Ascending aorta (tissue), 2 donors: ENCODE measurements at places on chromosomes 4 and X. TPM values are rescaled to one million over a fixed set of nuclear protein-coding genes. Genes with fewer than 3 reads are reported as not detected.

- no peak overlapping the region for H3K27ac ChIP-seq
- H3K4me3 ChIP-seq = no peak overlapping the region
- no peaks in the 10 kb centered on the region for H3K4me1 ChIP-seq
- no peaks in the 10 kb centered on the region for H3K27me3 ChIP-seq
Observed at GRCh38 chr4:108502356-108502755, 118.0 kb upstream of the RPL34 start.

LUZP4 gene
- not detected for total RNA-seq

- H3K4me1 ChIP-seq = no peaks in the 10 kb centered on the region
- no peak overlapping the region for H3K4me3 ChIP-seq
- no peaks in the 10 kb centered on the region for H3K36me3 ChIP-seq
- no peak for DNase-seq
- no peak overlapping the region for H3K27ac ChIP-seq
Observed at GRCh38 chrX:148024425-148025148, 43.5 kb downstream of the FMR1NB start.

MAGEA2B gene
- total RNA-seq = not detected

- peak; percentile 87 for DNase-seq
- peaks cover 14% of the 10 kb centered on the region for H3K36me3 ChIP-seq
- no peak overlapping the region for H3K4me3 ChIP-seq
- peak overlapping the region; percentile 80 for H3K27ac ChIP-seq
- no peaks in the 10 kb centered on the region for H3K27me3 ChIP-seq
Observed at GRCh38 chr4:6885953-6886557, 23.6 kb upstream of the TBC1D14 start.
